GF-D8 (cell line): ENCODE measurements at places on chromosomes 7 and 10.
A peak's percentile ranks its signal among the peaks of the same experiment; 100 is the strongest.

- no peak for DNase-seq
Measured at GRCh38 chr7:98223898-98224700, 12.9 kb downstream of the BHLHA15 start.

DNA sequence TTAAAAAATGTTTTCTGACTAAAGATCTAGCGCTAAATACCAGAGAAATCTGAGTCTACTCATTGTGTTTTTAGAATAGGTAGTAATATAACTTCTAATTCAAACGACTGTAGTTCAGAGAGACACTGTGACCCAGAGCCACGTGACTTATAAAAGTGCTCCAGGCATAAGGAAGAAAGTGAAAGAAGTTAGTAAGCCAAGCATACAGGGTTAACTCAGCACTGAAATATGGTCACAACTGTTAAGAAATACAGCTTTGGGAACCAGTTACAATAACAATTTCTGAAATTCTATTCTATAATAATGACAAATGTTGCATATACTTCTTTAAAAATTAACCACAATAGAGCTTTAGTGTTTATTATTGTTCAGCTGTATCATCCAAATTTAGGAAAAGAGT, 119.1 kb downstream of the TFEC start:
- no peak for DNase-seq

GRCh38 chr10:121860810-121861209, 67.0 kb downstream of the ATE1 start:
- DNase-seq, result no peak

DNA sequence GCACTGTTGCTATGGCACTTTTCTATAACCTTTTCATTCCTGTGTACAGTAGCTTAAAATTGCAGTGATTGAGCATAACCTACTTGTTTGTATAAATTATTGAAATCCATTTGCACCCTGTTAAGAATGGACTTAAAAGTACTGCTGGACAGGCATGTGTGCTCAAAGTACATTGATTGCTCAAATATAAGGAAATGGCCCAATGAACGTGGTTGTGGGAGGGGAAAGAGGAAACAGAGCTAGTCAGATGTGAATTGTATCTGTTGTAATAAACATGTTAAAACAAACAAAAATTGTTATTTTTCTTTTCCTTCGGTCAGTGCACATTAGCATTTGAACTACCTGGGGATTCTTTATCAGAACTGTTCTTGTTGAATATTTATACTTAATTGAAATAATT, 57.1 kb upstream of the BAMBI start:
- DNase-seq, result peak; percentile 8

DNA sequence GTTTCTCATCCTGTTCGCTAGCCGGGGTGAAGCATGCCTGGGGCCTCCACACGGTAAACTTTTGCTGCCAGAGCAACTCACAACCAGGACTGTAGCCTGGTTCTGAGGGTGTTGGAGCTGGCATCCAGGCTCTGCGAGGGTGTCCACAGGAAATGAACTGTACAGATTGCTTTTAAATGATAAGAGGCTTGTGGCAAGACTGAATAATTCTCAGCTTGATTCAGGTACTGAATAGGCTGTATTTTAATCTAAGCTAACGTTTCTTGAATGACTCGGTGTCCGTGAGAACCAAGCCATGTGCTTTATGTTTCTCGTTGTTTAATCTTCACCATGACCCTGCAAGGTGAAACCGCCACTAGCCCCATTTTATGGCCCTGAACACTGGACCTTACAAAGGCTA, 49.3 kb downstream of the EEPD1 start:
- DNase-seq, result peak; percentile 47

- DNase-seq, result no peak
Measured at GRCh38 chr10:22244855-22245254, 27.0 kb upstream of the EBLN1 start.

DNA sequence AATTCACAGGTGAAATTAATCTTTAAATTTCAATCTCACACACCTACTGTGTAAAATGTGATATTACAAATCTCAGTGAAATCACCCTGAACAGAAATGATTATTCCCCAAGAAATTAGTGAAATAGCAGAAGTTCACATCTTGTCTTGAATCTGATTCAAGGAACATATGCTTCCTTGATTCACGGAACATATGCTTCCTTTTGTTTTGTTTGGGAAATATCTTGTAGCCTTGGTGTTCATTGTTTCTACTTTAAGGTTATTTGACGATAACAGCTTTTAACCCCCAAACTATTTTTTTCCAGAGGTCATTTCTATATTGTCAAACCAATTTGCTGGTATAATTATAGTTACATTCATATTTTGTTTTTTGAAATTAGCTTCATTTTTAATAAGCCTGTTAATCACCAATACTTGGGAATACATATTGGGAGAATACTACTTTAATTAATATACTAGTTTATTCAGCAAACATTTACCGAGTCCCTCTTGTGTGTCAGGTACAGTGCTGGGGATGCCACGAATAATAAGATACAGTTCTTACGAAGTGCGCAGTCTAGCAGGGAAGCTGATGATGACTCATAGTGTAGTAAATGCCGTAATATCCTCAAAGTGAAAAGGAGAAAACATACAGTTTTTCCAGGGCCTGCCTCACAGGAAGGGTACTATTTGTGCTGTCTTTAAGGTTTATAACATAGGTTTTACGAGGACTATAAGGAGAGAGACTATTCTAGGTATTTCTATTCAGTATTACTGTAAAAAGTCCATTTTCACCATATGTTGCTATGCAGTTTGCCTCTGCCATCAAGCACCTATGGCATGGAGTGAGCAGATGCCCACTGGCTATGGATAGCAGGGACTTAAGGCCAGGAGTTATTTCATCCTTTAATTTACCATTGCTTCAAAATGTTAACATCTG, 32.5 kb downstream of the PRKAR2B start:
- DNase-seq, result no peak

- DNase-seq, result no peak
Measured at GRCh38 chr10:116985611-116986010, 19.4 kb downstream of the SHTN1 start.
